ENCODE measurements at places on chromosomes 1 and 21. TPM values are rescaled to one million over a fixed set of nuclear protein-coding genes. Genes with fewer than 3 reads are reported as not detected.

The MRAP gene
- total RNA-seq = 1.00 TPM

GRCh38 chr1:179809506-179810366 is 66.6 kb downstream of the FAM163A start:
- peak; percentile 64 for DNase-seq

DNA sequence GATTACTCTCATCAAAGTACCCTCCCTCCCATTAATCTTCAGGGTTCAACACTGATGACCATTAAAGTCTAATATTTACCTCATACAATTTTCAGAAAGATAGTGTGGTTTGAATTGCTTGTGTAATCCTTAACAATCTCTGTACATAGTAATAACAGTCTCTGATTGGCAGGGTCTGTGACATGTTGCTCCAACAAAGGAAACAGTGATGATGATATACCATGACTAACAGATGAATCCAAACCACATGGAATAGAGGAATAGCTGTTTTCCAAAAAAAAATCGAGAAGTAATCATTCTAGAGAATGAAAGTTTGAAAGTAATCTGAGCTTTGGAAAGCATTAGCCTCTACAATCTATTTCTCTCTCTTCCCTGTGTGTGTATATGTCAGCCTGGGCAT is 610.1 kb upstream of the NEGR1 start:
- DNase-seq = no peak

The AMY1C gene
- total RNA-seq = not detected

The IVL gene
- total RNA-seq = not detected

- no peak for DNase-seq
Observed at GRCh38 chr1:223780949-223781348, 64.8 kb downstream of the TP53BP2 start.

DNA sequence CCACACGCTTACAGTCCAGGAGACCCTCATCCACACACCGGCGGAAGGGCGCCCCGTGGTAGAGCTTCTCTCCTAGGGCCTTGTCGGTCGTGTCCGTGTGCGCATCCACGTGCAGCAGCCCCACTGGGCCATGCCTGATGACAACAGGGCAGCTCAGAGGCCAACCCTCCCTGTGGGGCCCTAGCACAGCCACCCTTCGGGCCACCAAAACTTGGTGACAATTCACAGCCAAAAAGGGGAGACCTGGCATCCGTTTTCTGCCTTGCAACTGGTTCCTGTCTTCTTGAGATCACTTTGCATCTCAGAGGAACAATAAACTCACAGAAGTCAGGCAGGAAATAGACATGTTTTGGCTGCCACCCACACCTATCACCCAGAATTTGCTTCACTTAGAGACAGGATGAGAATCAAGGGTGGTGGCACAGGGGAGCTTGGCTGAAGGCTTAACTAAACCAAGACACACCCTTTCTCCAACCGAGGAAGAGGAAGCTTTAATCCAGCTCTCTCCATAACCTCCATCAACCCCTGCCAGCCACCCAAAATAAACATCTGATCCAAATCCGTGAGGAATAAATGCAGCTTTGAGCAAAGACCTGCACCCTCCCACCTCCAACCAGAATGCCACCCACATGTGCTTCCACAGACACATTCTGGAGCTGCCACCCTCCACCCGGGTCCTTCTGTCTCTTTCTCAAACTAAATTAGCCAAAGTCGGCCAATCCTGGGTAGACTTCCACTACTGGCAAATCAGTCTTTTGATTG is 5.7 kb downstream of the AGMAT start:
- DNase-seq = no peak

GRCh38 chr1:201171063-201172036 is 17.1 kb upstream of the TMEM9 start:
- DNase-seq = peak; percentile 65

DNA sequence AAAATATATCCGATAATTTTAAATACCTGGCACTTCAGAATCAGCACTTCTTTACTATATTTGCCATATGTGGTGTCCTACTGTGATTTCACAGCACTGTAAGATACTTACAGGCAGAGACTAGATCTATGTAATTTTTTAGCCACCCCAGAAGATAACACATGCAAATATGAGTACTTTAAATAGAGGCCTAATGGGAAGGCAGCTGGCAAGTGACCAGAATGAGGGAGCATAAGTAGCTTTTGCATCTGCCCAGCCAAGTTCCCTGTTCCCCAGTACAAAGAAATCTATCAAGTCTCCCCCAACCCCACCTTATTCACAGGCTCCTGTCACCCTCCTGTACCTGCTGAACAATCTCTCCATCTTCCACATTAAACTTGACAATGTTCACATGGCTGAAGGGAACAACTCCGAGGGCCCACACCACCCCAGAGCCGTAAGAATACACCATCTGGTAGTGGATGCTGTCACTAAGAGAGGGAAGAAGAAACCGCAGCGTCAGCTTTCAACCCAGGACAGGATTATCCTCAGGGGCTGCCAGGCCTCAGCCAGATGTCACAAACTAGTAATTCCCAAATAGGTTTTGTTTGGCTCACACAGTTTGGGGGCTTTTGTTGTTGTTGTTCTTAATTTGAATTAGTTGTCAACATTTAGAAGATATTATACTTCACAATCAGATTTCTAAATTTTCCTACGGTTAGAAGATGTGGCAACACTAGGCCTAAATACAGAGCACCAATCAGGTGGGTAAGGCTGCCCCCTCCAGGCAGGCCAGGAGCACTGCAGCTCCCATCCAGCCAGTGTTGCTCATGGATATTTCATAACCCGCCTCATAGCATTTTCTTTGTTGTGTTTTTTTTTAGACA is 10.4 kb downstream of the EMC1 start:
- peak; percentile 71 for DNase-seq

DNA sequence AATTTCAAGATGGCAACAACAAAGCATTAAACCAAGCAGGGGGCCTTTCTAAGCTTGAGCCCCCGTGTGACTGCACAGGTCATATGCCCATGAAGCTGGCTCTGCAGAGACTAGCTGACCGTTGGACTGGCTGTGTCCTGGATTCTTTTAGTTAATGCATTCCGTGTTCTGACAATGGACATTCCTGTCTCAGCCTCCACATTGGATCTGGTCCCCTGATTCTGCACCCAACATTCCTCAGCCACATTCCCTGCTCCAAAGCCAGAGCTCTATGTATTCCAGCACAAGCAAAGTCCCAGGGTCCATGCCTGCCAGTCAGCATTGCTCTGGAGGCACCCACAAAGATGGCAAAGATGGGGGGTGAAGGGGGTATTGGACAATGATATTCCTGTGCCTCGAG is 5.1 kb upstream of the NAV1 start:
- DNase-seq = no peak

The CFHR1 gene
- total RNA-seq = not detected

The ZNF687 gene
- total RNA-seq = 10.9 TPM

The EDN2 gene
- total RNA-seq = not detected

The TACSTD2 gene
- total RNA-seq = 0.27 TPM

The RUNX3 gene
- not detected for total RNA-seq

DNA sequence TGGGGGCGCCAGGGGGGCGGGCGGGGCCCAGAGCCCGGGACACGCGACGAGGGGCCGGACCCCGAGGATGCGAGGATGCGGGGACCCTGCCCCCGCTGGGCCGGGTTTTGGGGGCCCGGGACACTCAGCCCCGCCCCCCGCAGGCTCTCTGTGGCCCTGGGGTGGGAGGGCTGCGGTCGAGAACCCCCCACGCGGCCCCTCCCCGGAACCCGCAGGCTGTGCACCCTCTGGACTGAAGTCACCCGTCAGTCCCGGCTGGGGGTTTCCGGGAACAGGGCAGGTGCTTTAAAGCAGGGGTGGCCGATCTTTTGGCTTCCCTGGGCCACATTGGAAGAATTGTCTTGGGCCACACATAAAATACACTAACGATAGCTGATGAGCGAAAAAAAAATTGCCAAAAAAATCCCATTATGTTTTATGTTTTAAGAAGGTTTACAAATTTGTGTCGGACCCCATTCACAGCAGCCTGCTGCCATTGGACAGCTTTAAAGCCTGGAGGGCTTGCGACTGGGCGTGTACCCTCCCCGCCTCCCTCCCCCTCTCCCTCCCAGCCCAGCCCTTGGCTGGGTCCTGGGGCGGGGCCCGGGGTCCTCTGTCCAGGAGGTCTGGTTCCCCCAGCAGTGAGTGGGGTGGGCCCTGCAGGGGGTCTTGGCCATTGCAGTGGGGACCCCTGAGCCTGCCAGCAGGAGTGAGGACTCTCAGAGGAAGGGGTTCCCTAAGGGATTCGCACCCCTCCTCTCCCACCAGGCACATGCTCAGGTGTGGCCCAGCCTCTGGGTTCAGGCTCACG is 21.6 kb upstream of the C1orf159 start:
- DNase-seq = no peak

GRCh38 chr1:71738256-71738655 is 544.1 kb downstream of the NEGR1 start:
- no peak for DNase-seq

DNA sequence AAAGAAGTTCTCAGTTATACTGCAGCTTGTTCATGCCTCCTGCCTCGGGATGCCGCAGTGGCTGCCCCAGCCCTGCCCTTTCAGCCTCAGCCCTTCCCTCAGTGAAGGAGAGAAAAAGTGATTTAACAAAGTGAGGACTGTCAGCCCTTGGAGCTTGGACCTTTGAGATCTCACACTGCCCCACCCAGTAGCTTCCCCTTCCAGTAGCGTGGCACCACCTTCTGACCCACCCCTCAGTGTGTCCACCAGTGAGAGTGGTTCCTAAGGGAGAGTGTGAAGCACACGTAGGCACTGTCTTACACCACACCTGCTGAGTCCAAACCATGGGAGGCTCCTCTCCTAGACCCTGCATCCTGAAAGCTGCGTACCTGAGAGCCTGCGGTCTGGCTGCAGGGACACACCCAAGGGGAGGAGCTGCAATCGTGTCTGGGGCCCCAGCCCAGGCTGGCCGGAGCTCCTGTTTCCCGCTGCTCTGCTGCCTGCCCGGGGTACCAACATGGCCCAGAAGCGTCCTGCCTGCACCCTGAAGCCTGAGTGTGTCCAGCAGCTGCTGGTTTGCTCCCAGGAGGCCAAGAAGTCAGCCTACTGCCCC is at the start of gene CDA:
Gene CDA (plus strand): TSS at position 464 of the 592 bp plus-strand sequence. CDS start 33 bp downstream, at position 497.
- DNase-seq = no peak

DNA sequence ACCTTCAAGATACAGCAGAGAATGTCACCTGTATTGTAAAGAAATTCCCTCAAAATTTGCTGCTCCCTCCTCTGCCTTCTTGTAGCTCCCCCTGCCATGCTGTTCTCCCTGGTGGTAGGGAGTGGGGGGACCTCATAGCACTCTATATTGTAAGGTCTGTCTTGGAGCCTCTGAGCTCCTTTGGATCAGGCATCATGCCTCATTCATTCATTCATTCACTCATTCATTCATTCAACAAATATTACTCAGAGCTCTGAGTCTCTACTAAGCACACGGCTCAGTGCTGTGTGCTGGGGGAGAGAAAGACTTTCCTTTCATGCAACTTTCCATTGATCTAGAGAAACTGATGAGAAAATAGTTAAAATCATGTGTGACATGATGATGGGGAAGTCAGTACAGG is 27.1 kb upstream of the EPHB2 start:
- no peak for DNase-seq

DNA sequence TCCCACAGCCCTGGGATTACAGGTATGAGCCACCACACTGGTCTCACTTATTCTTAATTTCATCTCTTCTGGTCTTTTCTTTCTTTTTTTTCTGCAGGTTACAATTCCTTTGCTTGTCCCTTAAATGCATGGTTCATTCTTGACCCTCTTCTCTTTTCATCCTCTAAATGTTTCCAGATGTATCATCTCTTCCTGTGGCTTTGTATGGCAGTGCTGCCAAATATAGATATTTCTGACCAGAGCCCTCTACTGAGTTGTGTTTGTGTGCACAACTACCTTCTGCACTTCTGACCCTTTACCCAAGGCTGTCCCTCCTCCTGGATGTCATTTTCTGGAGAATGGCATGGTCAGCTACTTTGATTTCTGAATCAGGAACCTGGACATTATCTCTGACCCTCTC is 32.5 kb downstream of the OLFML3 start:
- no peak for DNase-seq

- no peak for DNase-seq
Observed at GRCh38 chr1:161499099-161500039, 5.9 kb upstream of the FCGR2A start.

DNA sequence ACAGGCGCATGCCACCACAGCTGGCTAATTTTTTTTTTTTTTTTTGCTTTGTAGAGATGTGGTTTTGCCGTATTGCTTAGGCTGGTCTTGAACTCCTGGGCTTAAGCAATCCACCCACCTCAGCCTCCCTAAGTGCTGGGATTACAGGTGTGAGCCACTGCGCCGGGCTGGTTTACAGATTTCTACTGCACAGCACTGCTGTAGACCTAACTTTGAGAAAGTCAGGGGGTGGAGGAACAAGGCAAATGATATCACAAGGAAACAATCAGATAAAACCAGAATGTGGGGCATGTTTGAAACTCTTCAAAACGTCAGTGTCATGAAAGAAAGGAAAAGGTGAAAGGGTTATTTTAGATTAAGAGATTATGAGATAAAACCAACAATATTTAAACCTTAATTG is 45.3 kb downstream of the URB2 start:
- no peak for DNase-seq

The CEP170 gene
- 360 TPM for total RNA-seq

DNA sequence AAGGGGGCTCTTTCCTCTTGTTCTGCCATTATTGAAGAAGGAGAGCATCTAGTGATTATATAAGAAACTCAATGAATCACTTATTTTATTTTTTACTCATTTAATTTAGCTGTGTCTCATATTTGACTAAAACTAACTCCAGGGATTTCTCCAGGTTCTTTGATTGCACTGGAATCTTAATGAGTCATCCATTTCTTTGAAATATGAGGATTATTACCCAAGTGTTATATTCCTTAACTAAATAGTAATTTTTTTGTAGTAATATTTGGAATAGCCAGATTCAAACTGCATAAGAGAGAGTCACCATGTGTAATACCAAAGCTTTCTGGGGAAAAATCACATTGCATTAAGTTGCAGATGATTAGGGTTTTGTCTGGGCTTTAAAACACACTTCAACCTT is 59.5 kb downstream of the NTMT2 start:
- no peak for DNase-seq

- peak; percentile 50 for DNase-seq
Observed at GRCh38 chr1:15939181-15940109, 36.5 kb downstream of the ZBTB17 start.

- no peak for DNase-seq
Observed at GRCh38 chr1:205144751-205145150, 23.0 kb upstream of the RBBP5 start.

- no peak for DNase-seq
Observed at GRCh38 chr1:243409284-243409683, 153.4 kb downstream of the SDCCAG8 start.

The C1QTNF12 gene
- 0.45 TPM for total RNA-seq

DNA sequence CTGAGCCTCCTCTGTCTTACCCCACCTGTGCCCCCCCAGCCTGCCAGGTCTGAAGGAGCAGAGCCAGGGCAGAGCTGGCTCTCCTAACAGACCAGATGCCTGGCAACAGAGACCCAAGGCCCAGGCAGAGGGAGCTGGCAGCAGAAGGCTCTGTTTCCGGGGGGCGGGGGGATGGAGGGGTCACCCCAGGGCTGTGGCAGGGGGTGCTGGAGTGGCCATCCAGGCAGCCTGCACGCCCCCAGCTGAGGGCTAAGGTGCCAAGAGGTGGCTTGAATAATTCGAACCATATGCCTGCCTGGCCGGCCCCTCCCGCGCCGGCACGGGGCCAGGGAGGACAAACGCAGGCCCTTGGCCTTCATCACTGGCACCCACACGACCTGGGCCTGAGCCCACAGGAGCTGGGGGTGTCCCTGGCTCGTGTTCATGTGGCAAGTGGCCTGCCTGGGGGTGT is 16.0 kb upstream of the PLEKHG5 start:
- peak; percentile 91 for DNase-seq

Data from cerebellum (tissue), 4 donors.